Spinal cord (tissue), 10 donors: ENCODE measurements at places on chromosomes 3 and 15. TPM values are rescaled to one million over a fixed set of nuclear protein-coding genes. Genes with fewer than 3 reads are reported as not detected.

DNA sequence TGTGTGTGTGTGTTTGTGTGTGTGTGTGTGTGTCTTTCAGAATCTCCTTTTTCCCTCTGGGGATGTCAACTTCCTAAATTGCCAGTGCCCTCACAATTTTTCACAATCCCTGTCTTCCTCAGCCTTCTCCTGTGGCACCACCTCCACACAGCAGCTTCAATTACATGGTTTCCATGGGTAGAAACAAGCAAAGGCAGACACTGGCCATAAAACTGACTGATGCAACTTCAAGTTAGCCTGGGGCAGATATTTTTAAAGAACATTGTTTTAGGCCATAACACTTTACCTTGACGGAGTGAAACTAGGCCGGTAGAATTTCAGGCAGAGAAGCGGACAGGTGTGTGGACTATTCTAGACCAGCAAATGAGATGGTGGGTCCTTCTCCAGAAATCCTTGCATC is 405.8 kb upstream of the SUCLG2 start:
- H3K4me1 ChIP-seq = no peaks in the 10 kb centered on the region
- no peak for DNase-seq
- no peaks in the 10 kb centered on the region for H3K36me3 ChIP-seq
- no peak overlapping the region for H3K4me3 ChIP-seq
- H3K27ac ChIP-seq = no peak overlapping the region

NOX5 gene
- 0.20 TPM for total RNA-seq

DNA sequence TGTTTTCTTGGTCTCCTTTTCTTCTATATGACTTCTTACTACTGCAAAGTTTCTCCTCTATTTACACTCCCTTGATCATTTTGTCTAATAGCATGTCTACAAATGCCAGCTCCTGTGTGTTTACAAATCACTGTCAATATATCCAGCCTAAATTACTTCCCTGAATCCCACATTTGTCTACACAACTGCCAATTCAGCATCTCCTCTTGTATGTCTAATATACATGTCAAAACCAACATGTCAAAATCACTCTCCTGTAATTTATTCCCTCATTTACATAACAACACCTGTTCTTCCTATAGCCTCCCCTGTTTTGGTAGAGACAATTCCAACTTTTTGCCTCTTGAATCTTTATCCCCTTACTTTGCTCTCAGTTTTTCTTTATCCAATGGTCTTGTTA is 359.3 kb downstream of the PLOD2 start:
- no peak overlapping the region for H3K27ac ChIP-seq
- H3K4me1 ChIP-seq = peaks cover 6% of the 10 kb centered on the region
- H3K4me3 ChIP-seq = no peak overlapping the region
- peak; percentile 5 for DNase-seq
- no peaks in the 10 kb centered on the region for H3K36me3 ChIP-seq

GRCh38 chr3:126961791-126962461 is 21.0 kb upstream of the PLXNA1 start:
- no peak overlapping the region for H3K4me3 ChIP-seq
- H3K4me1 ChIP-seq = peaks cover 35% of the 10 kb centered on the region
- DNase-seq = no peak
- H3K27me3 ChIP-seq = no peaks in the 10 kb centered on the region

PRKCD gene
- total RNA-seq = 2.9 TPM

SKOR1 gene
- total RNA-seq = 1.6 TPM

DNA sequence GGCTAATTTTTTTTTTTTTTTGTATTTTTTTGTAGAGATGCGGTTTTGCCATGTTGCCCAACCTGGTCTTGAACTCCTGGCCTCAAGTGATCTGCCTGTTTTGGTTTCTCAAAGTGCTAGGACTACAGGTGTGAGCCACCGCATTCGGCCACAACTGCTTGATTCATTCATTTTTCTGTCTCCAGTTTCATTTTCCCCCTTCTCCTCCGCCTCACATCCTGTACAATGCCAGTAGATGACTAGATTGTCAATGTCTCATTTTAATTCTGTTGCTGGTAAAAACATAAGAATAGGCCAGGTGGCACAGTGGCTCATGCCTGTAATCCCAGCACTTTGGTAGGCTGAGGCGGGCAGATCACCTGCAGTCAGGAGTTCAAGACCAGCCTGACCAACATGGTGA is 12.0 kb upstream of the ZNF592 start:
- H3K27me3 ChIP-seq = no peaks in the 10 kb centered on the region
- no peak overlapping the region for H3K4me3 ChIP-seq
- H3K36me3 ChIP-seq = no peaks in the 10 kb centered on the region
- no peaks in the 10 kb centered on the region for H3K4me1 ChIP-seq

RBPMS2 gene
- 0.30 TPM for total RNA-seq

- no peak overlapping the region for H3K27ac ChIP-seq
- peaks cover 33% of the 10 kb centered on the region for H3K4me1 ChIP-seq
- H3K4me3 ChIP-seq = no peak overlapping the region
- peaks cover 62% of the 10 kb centered on the region for H3K36me3 ChIP-seq
- DNase-seq = no peak
Measured at GRCh38 chr3:53820756-53821580, 25.3 kb downstream of the CHDH start.

SLC28A2 gene
- not detected for total RNA-seq

GRCh38 chr3:66428733-66429132 is 72.1 kb downstream of the LRIG1 start:
- peak; percentile 92 for DNase-seq
- H3K4me1 ChIP-seq = peaks cover 58% of the 10 kb centered on the region
- no peaks in the 10 kb centered on the region for H3K27me3 ChIP-seq
- peak overlapping the region; percentile 30 for H3K27ac ChIP-seq

PLCH1 gene
- total RNA-seq = 10.2 TPM

DNA sequence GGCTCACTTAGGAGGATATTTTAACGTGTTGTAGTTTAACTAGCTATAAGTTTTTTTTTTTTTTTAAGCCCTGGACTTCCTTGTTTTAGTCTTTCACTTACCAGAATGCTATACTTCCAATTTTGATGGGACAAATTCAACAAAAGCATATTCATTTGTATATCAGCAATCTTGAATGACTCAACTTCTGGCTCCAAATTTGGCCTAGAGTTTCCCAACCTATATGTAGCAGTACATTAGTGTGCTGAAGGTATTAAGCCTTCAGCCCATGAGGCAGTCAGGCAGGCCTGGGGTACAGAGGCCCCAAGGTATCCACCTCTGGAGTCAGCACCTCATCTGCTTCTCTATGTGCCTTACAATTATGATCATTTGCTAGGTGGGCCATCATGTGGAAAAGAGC is 5.9 kb downstream of the PBRM1 start:
- H3K27ac ChIP-seq = no peak overlapping the region
- no peaks in the 10 kb centered on the region for H3K27me3 ChIP-seq
- peaks cover 29% of the 10 kb centered on the region for H3K36me3 ChIP-seq
- peaks cover 9% of the 10 kb centered on the region for H3K4me1 ChIP-seq
- H3K4me3 ChIP-seq = no peak overlapping the region
- no peak for DNase-seq

MYO5A gene
- total RNA-seq = 47.8 TPM

C3orf80 gene
- total RNA-seq = 0.55 TPM

C3orf20 gene
- total RNA-seq = 0.06 TPM

DNA sequence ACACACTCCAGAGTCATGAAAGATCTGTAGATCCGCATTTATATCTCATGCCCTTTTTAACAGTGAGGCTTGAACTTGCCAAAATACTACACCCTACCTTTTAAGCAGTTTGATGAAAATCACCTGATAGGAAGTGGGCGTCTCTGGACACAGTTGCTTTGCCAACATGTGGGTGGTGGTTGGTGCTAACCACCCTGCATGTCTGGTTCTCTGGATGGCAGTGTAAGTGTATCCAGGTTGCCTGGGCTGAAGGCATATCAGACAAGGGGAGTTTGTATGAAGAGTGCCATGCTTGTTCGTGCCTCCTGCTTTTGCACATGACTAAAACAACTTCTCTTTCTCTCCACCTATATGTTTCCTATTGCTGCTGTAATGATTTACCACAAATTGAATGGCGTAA is 159.6 kb downstream of the GHSR start:
- no peaks in the 10 kb centered on the region for H3K27me3 ChIP-seq
- H3K4me3 ChIP-seq = no peak overlapping the region
- no peaks in the 10 kb centered on the region for H3K4me1 ChIP-seq

- DNase-seq = no peak
- H3K4me3 ChIP-seq = no peak overlapping the region
- no peaks in the 10 kb centered on the region for H3K27me3 ChIP-seq
- H3K4me1 ChIP-seq = no peaks in the 10 kb centered on the region
- H3K36me3 ChIP-seq = no peaks in the 10 kb centered on the region
Measured at GRCh38 chr3:88025001-88025552, 33.7 kb downstream of the CGGBP1 start.

SUCNR1 gene
- total RNA-seq = 2.6 TPM

DNA sequence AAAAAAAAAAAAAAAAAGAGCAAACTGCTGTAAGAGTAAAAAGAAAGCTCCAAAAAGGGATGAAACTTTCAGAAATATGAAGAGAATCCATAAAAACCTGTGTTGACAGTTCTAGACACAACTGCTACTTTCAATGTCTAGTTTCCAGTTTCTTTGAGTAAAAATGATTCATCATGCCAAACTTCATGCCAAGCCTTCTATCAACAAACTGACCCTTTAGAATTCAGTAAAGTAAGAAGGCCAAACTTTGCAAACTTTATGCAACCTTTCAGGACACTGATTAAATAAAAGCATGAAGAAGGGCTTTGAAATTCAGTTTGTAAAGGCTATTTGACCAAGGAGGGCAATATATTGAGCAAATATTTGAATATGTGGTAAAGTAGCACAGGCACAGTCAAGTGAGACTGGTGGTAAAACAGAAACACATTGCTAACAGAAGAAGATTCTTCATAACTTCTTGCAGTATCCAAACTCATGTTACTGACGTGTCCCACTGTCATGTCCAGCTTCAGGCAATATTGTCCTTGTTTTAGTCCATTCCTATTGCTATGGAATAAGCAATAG is 56.3 kb upstream of the CFAP20DC start:
- DNase-seq = no peak
- no peaks in the 10 kb centered on the region for H3K27me3 ChIP-seq
- H3K36me3 ChIP-seq = no peaks in the 10 kb centered on the region
- H3K27ac ChIP-seq = no peak overlapping the region
- no peak overlapping the region for H3K4me3 ChIP-seq
